ENCODE measurements at places on chromosomes 3 and 15.

DNA sequence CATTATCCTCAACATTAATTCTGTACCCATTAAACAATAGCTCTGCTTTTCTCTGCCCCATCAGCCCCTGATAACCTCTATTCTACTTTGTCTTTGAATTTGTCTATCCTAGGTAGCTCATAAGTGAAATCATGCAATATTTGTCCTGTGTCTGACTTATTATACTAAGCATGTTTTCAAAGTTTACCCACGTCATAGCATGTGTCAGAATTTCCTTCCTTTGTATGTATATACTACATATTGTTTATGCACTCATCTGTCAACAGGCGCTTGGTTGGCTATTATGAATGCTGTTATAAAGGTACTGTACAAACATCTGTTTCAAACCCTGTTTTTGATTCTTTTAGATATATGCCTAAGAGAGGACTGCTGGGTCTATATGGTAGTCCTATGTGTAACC is 18.2 kb downstream of the CSNK1G1 start:
- no peak for DNase-seq

GRCh38 chr3:122510878-122511535 is 3.7 kb downstream of the KPNA1 start:
- DNase-seq: no peak

DNA sequence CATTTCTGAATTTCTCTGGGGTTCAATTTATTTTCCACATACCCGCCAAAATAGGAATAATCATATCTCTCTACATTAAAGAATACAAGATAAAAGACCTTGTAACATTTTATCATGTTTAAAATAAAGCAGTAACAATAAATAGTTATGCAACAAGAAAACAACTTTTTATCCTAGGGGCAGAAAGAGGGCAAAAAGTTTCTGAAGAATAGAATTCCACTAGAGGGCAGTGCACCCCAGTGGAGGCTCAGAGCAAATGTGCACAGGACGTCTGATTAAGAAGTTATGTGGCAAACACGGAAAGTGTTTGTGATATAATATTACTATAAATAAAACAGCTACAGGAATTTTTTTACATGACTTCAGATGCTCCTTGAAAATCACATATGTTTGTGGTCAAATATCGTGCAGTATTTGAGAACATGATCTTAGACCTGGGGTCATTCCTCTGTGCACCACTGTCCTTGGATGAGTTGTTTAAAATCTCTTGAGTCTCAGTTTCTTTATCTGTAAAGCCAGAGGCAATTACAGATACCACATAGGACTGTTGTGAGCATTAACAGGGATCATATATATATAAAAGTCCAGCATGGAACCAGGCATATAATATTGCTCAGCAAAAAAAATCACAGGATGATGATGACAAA is 13.2 kb upstream of the PIK3R4 start:
- peak; percentile 55 for DNase-seq

DNA sequence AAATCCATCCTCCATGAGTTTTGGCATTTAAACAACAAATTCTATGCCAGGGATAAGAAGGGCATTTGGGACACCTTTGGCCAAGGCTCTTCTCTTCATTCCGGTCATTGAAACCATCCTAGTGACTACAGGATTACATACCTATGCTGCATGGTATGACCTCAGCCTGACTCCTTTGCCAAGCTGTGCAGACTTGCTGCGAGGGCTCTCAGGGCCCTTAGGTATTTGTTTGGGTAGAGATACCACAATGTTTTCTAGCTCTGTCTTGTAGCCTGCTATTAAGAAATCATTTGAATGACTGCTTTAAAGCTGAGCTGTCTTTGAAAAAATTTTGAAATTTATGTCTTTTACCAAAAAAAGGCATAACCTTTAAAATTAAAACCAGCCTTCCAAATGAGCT is 749.8 kb upstream of the SGO1 start:
- DNase-seq: no peak

GRCh38 chr3:196524527-196524926 is 9.4 kb upstream of the SMCO1 start:
- no peak for DNase-seq

- no peak for DNase-seq
Measured at GRCh38 chr3:65905771-65906170, 132.9 kb downstream of the MAGI1 start.

- DNase-seq: no peak
Measured at GRCh38 chr3:194872669-194872977, 186.9 kb downstream of the FAM43A start.

DNA sequence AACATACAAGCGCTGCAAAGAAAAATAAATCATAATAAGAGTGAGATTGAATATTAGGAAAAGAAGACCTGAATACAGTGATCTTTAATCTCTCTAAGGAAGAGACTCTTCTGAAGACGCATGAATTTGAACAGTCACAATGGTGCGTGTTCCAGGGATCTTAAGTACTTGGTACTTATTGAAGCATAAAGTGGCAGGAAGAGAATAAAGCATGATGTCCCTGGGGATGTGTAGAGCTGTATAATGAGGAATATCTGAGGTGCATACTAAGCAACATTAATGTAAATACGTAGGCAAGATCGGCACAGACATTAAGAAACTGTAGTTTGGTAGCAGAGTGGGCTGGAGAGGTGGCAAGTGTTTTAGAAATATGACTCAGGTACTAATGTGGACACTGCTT is 246.2 kb upstream of the MCTP2 start:
- no peak for DNase-seq

DNA sequence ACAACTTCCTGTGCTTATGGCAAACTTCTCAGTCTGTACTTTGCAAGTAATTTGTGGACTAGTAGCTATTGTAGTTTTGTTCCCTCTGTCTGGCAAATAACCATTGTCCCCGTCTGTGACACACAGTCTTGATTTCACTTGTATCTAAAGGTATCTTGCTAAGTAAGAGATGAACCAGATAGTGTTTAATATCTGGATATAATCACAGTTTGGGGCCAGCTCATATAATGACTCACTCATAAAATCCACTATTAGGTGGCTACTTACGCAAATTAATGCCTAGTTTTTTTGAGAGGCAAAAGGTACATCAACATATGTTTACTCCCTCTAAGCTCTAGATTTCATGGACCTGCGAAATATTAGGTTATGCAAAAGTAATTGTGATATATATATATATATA is 30.4 kb downstream of the VGLL3 start:
- no peak for DNase-seq

GRCh38 chr3:191972714-191973398 is 511.9 kb downstream of the PYDC2 start:
- DNase-seq: no peak

- DNase-seq: peak; percentile 66
Measured at GRCh38 chr3:5136211-5136918, 14.3 kb downstream of the ARL8B start.

GRCh38 chr3:119173325-119173724 is at the start of gene UPK1B:
TSS of gene UPK1B (plus strand) at chr3:119173598. CDS start at chr3:119186742, 13,144 bp downstream.
- DNase-seq: no peak

- DNase-seq: no peak
Measured at GRCh38 chr3:157122116-157122515, 37.8 kb downstream of the CCNL1 start.

- no peak for DNase-seq
Measured at GRCh38 chr3:141539431-141540187, 52.8 kb downstream of the RASA2 start.

DNA sequence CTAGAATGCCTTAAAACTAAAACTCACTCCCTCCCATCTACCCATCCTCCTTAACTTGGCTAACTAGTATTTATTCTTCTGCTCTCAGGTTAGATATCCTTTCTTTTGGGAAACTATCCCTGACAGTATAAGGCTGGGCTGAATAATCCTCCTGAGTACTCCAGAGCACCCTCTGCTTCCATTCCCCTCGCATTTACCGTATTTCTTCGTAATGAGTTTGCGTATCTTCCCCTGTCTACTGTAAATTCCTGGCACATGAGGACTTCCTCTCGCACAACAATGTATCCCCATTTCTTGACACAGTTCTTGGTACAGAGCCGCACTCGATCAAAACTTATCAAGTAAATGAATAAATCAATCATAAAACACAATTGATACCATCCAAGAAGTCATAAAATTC is 82.9 kb upstream of the AKAP13 start:
- DNase-seq: no peak

Data from CD4-positive, alpha-beta T cell treated with Interleukin-6 at 100 ng/mL for 8 hours (primary cell).